ENCODE measurements at places on chromosomes 5 and 9.

DNA sequence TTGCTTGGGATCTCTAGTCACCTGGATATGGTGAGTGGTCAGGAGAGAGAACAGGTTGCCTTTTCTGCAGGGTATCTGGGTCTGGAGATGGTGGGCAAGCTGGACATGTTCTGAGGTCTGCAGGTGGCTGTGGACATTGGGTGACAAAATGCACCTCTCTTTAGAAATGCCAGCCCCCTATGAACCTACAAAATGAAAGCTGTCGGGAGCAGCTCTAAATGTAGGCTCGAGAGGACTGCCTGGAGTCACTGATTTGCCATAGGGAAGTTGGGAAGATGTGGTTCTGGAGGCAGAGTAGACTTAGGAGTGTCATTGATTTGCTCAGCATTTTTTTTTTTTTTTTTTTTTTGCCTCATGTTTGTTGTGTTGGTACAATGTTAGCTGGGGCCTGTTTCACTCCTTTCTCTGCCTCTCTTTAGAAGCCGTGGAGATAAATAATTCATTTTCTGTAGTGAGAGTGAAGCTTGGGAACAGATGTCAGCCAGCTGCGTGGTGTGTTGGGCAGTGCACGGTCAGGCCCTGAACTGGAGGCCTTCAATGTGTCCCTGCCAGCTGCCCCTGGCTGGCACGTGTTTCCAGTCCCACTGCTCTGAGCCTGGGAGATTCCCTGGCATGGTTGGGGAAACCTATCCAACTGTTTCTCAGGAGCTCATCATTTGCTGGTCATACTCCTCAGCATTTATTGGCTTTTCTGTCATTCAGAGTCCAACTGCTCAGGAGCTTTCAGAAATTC is 5.4 kb downstream of the RGS3 start:
- no peak for DNase-seq

DNA sequence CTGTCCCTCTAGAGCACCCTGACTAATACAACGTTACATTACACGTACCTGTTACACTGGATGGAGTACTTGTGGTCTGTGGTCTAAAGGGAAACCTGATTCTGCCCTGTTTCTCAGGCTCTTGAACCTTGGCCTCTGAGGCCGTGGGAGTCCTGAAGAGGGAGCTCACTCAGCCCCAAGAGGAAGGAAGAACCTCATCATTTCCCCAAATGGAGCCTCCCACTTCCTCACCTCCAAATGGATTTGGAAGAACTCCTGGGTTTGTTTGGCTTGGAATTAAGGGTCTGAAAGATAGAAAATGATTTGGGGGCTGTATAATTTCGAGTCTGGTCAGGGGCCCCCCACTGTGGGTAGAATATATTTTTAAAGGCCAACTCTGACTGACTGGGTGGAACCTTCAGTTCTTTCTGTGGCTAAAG is 200.2 kb downstream of the SEMA6A start:
- DNase-seq: peak; percentile 42

DNA sequence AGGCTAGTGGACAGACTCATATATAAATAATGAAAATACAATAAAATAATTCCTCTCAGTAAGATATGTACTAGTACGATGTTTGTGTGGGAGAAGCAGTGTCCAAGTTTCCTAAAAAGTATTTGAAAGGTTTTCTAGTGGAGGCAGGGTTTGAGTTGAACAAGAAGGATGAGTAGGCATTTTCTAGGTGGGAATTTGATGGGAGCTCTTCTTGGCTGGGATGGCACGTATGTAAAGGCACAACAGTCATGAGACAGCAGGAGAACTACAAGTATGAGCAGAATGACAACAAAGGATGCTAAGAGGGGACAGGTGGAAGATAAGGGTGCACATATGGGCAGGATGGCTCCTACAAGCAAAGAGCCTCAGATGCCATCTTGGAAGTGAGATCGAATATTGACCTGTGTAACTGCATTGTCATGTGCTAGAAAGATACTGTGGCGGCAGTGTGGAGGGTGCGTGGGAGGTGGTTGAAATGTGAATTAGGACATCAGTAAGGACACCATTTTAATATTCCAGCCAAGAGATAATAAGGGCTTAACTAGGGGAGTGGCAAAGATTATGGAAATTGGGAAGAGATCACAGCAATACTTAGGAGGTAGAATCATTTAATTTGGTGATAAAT is 135.8 kb downstream of the RPS23 start:
- DNase-seq: no peak

GRCh38 chr5:33817301-33817700 is 74.5 kb downstream of the ADAMTS12 start:
- peak; percentile 72 for DNase-seq

GRCh38 chr5:31726952-31727351 is 88.0 kb downstream of the PDZD2 start:
- no peak for DNase-seq

- DNase-seq: no peak
Observed at GRCh38 chr5:154542581-154542980, 64.6 kb upstream of the HAND1 start.

DNA sequence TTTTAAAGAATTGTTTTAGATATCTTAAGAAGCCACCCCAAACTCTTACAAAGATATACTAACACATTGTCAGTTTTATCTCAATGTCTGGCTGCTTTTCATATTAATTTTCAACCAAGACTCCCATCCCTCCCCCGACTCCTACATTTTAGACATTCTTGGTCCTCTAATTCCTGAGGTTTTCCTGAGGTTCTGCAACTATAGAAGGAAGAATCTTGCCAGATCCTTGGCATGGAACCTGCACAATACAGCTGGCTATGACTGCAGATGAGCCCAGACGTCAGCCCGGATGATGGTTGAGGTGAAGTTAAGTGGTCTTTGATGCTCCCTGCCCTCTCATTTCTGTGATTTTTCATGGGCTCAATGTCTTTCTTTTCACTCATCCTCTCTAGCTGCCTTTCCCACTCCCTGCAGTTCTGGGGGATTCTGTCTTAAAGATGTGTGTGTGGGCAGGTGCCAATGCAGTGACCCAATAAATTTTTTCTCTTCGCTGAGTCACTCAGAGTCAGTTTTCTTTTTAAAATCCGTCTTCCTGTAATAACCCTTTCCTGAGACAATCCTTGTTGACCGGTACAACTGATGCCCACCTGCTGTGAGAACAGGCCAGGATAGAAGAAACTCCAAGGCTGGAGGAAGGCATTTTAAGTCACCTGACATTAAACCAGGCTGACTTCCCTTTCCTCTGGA is 237.8 kb upstream of the GAS1 start:
- peak; percentile 48 for DNase-seq

- DNase-seq: no peak
Observed at GRCh38 chr9:134247918-134248631, 78.2 kb upstream of the RXRA start.

DNA sequence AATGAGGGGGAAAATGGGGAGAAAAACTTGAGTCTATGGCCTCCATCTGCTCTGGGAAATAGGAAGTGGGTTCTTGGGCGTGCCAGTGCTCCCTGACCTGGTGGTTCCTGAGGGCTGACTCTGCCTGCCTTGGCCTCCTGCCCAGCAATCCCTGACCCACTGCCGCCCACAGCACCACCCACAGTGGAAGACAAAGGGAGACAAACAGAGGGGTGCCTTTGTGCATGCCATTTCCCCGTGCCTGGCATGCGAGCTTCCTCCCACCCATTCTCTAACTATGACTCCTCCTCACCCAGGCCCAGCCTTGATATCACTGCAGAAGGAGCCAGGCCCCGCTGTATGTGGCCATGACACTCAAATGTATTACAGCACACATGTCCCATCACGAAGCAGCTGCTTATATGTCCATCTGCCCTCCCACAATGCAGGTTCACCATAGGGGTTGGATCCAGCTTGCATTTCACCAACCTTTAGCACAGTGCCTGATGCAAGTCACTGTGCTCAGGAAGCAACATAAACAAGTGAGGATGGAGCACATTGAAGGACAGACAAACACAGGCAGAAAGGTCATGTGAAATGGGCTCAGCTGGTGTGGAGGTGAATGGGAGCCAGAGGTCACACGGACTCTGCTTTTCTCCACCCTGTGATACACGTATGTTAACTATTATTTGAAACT is 84.4 kb downstream of the ADRB2 start:
- DNase-seq: peak; percentile 100

DNA sequence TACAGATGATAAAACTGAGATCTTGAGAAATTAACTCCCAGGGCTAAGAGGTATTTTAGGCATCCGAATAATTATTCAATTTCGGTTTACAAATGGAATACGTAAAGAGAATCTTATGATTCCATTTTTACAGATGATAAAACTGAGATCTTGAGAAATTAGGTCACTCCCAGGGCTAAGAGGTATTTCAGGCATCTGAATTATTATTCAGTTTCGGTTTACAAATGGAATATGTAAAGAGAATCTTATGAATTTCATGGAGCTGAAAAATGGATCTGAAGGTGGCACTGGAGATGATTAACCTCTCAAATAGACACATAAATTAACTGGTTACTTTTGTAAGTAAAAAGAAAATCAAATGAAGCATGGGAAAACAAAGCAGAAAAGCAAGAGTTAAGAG is 44.2 kb downstream of the FGF1 start:
- DNase-seq: no peak

DNA sequence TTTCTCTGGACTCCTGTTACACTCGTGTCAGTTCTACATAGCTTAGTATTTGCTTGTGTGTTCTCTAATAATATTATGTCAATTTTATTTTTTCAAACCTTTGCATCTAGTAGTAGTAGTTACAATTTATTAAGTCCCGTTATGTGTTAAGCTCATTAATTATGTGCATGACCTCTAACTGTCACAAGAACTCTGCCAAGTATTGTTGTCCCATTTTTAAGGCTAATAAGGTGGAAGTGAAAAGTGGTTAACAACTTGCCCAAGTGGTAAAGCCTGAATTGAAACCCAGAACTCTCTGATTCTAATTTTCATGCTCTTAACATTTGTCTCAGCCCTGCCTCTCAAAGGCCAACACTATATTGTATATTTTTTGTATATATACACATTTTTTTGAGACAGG is 221.6 kb downstream of the DMRT2 start:
- no peak for DNase-seq

DNA sequence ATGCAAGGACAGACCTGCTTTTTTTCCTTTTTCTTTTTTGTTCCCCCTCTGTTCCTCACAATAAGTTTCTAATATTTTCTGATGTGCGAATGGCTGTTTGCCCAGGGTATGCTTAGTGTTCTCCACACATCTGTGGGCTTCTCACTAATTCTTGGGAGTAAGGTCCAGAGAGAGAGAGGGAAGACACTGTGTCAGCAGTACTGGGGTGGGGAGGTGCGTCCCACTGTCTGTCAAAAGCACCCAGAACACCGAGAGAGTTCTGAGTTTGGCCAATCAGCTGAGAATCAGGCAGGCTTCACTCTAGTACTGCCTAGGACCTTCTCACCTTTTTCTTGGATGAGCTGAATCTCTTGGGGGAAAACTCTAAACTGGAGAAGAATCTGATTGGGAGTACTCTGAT is 61.8 kb downstream of the ELL2 start:
- no peak for DNase-seq

DNA sequence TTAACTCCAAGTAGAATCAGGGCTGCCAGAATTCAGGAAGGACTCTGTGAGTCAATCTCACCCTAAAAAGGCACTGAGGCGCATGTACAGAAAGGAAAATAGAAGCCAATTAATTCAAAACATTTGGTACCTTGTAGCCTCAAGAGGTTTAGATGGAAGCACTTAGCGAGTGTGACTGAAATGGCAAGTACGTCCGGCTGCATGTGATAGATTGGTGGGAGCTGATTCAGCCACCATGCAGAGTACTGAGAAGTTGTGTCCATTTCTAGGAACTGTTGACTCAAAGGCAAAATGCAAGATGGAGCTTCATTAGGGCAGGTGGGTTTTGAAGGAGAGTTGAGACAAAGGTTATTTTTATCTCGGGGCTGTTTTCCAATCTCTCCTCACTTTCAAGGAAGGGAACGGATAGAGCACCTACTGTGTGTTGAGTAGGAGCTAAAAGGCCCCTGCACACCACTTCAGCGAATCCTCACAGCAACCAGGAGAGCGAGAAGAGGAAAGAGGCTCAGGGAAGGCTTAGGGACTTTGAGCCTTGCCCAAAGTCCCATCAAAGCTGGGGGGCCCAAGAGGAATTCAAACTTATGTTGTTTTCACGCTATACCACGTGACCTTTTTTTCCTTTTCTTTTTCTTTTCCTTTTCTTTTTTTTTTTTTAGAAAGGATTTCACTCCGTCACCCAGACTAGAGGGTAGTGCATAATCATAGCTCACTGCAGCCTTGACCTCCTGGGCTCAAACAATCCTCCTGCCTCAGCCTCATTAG is 34.6 kb upstream of the CPEB4 start:
- DNase-seq: no peak

GRCh38 chr9:124180557-124180956 is 77.2 kb upstream of the NEK6 start:
- peak; percentile 10 for DNase-seq

DNA sequence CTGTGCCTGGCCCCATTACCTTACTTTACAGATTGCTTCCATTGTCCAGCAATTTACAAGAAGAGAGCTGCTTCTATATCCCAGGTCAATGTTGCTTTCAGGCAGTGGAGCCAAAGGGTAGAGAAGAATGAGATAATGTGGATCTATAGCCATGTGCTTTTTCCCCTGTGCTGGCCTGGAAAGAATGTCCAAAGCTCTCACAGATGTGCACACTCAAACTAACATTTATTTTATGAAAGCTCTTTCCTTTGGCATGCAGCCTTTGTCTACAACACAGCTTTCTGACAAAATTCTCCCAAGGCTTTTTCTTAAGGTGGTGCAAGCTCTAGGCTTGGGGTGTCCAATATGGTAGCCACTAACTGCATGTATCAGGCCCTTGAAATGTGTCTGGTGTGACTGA is 217.3 kb downstream of the LRRC70 start:
- no peak for DNase-seq

DNA sequence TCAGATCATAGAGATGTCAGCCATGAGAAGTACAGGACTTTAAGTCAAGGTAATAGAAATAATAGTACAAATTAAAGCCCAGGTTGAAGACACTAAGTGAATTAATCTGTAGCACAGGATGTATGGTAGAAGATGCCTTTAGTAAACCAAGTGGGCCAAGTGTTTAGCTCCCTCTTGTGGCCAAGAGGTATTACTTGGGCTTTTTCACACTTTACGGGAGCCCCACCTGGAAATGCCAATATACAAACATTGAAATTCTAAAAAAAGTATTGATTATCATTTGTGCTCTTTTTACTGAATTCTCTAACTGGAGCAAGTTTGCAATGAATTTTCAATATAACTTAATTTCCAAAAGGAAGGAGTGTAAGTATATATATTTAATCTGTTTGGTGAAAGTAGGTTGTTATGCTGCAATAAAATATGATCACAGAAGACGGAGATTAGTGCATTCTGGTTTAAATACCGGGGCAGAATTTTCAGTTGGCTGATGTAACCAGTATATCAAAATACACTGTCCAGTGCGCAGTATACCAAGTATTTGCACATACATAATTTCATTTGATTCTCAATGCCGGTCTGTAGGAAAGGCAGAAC is 84.7 kb downstream of the PARP8 start:
- DNase-seq: peak; percentile 43

- DNase-seq: no peak
Observed at GRCh38 chr5:143102411-143102810, 301.1 kb downstream of the NR3C1 start.

GRCh38 chr5:132354381-132355139 is 14.9 kb upstream of the SLC22A5 start:
- no peak for DNase-seq

Data from HT1080 (cell line).